Keratinocyte (primary cell): ENCODE measurements at places on chromosomes 1 and 21.

DNA sequence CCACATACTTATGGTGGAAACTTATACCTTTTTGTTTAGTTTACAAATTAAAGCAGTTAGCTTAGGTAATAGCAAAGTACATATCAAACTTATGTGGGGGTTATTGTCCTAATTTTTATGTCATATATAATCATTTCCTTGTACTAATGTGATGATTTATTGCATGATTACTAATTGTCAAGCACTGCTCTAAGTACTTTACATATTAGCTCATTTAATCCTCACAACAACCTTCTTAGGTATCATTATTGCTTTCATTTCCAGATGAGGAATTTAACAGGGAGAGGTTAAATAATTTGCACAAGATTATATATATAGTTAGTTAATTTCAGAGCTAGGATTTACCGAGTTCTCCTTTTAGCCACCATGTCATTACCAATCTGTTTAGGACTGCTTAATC is 11.9 kb upstream of the SSX2IP start:
- DNase-seq = no peak

GRCh38 chr1:175479521-175480342 is 263.7 kb downstream of the TNR start:
- no peak for DNase-seq

DNA sequence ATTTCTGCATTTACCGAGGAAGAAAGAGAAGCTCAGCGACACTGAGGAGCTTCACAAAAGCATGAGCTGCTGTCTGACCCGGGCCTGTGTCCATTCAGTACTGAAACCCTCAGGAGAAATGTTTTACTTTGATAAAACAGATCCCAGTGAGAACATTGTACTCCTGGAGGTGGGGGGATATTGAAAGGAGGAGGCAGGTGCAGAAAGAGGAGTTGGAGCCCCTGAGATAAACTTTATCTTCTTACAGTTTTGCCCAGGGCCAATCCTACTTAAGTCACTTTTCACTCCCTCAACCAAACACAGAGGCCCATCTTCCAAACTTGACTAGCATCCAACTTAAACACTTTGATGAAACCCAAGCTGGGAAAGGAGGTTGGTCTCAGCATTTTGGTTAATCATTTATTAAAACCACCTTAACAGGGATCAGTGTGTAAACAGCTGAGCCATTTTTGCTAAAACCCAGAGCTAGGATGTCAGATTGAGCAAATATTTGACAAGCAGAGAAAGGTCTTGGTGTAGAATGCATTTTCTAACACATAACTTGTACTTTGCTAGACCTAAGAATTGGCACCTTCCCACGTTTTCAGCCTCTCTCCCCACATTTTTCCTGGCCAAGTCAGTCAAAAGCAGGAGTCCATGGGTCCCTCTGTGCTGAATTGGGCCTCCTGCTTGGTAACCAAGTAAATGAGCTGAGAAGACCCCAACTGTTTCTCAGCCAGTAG is 32.5 kb upstream of the SARS1 start:
- DNase-seq = no peak

DNA sequence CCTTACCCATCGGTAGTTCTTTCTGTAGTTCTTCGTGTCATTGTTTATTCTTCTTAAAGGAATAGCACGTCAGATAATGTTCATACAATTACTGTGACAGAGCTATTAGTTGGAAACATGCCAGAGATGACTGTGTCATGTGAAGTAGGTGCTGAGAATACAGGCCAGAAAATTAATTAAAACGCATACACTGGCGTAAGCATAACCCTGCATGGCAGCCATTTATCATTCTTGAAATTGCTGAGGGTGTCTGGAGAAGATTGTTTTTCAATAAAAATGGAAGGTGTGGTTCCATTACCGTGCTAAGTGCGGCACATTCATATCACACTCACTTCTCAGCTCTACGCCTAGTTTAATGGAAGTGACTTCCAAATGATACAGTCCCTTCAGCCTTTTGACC is 7.8 kb downstream of the ETS2 start:
- no peak for DNase-seq

DNA sequence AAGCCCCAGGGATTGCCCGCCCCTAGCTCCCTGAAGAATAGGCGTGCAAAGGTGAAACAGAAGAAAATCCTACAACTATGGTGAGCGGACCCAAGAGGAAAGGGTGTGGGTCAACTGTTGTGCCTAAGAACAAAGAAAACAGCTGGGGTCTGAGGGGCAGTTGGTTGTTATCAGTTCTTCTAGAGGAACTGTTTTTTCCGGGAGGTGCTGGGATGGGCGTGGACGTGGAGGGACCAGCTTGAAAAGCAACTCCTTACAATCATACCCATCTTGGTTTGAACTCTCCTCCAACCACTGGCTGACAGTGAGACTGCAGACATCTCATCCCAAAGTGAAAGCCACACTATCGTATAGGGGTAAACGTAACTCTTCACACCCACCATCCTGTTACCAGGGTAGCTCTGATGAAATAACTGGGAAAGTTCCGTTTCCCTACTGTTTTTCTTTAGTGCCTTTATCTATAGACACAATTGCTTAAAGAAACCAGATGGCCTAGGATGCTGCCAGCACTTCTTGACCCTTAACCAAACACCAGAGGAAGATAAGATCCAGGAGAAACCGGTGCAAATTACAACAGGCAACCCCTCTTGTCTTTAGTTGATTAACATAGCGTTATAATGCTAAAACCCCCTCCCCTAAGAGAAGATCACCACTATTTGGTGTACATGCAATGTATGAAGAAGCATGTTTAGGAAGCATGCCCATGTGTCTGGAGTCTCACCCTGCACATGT is 25.6 kb upstream of the FAM89A start:
- no peak for DNase-seq

- no peak for DNase-seq
These were observed 2.8 kb downstream of the REG4 start for GRCh38 chr1:119808491-119808890.

DNA sequence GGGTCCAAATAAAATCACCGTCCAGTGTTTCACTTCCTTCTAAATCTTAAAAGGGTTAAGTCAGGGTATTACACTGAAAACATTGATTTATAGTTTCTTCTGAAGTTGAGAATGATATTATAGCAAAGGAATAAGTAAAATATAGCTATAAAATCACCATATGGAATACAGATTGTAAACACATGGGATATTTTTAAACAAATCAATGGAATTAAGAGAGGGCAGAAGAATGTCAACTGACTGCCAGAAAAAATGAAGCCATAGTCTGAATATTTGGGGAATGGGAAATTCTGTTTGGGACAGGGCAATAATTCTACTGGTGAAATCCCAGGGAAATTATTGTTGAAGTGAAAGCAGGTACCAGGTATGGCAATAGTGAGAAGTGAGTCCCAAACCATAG is 664.6 kb downstream of the NCAM2 start:
- DNase-seq = no peak

GRCh38 chr21:24223624-24224023 is 1383.7 kb downstream of the MRPL39 start:
- DNase-seq = no peak

DNA sequence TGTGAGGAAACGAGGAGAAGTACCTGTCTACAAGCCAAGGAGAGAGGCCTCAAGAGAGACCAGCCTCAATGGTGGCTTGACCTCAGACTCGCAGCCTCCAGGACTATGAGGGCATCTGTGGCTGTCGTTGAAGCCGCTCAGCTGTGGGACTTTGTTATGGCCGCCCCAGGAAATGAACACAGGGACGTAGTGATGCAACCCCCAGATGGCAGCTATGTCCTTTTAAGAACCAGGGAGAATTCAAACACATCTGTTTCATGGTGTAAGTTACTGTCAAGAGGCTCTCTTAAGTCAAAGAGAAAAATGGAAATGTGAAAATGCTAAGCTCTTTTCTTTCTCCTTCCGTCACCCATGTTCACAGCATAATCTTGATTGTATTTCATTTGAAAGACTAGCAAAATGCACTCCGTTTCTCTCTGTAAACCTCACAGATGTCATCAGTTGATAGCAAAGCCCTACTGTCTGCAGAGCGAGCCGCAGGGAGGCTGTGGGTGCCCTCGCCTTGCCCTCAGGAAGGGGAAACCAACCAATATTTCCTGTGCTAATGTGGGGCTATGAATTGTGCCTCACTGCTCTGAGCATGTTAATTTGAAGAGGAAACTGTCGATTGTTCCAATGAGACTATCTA is 21.3 kb downstream of the UBASH3A start:
- DNase-seq = no peak

GRCh38 chr1:232622981-232623380 is 7.0 kb downstream of the SIPA1L2 start:
- no peak for DNase-seq

DNA sequence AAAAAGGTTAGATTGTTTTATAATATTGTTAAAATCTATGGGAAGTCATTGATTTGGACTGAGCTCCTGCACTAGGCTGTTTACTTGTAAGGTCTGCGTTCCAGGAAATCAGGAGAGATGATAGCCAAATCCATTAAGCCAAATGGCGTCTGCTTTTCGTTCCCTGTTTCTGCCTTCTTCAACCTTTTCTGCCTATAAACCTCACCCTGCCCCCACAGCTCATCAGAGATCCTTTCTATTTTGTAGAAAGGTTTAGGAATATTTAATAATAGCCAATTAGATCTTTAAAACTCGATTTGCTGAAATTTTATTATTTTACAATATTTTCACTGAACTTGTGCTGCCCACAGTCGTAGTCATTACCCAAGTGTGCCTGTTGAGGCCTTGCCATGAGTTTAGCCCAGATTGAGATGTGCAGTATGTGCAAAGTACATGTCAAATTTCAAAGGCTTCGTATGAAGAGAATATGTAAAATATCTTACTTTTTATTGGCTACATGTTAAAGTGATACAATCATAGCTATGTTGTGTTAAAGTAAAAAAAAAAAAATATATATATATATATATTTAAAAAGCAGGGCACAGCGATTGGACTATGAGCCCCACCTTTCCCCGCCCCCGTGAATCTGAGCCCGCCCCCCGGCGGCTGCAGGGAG is 444 bp upstream of the IARS2 start:
- no peak for DNase-seq
